ENCODE measurements at places on chromosomes 12 and 14.

DNA sequence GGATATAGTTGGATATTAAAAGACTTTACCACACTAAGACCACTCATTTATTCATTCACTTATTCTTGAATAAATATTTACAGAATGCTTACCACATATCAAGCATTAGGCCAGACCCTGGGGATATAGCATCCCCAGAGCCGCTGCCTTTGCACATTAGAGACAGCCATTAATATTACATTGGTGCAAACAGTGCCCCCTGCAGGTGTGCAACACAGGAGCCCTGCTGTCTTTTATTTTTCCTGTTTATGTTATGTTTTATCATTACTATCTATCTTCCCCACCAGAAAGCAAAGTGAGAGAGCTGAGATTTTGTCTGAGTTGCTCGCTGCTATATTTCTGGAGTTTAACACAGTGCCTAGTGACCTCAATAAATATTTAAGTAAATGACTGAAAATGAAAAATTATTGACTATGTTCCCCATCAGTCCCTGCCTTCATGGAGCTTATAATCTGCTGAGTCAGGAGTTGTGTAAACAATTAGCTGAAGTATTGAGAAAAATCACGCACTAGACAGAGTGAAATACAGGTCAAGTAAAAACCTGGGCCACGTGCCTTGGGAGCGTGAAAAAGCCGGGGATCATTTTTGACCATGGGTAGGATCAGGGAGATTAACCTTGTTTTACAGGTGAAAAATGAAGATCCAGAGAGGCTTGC lies 301.6 kb downstream of the PCNX1 start:
- DNase-seq: no peak

GRCh38 chr12:1603269-1603993 lies 9.1 kb upstream of the FBXL14 start:
- no peak for DNase-seq

DNA sequence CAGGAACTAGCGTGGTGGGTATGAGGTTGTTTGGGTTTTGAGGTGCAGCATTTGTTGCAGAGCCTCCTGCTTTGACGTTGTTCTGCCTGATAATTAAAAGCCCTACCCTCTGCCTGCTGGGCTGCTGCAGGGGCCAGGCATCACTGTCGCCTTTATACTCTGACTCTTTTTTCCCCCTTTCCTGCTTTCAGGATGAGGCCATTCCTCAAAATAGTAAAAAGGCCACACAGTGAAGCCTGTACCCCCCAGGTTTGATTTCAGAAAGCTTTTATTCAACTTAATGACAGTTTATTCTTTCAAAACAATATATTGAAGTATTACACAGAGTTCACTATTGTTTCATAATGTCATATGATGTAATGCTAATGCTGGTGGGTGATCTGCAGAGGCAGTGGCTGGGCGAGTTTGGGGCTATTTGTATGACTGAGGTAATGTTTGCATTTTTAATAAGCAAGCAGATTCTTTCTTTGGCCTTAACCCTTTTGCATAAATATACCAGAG lies 9.1 kb downstream of the BORCS5 start:
- no peak for DNase-seq

DNA sequence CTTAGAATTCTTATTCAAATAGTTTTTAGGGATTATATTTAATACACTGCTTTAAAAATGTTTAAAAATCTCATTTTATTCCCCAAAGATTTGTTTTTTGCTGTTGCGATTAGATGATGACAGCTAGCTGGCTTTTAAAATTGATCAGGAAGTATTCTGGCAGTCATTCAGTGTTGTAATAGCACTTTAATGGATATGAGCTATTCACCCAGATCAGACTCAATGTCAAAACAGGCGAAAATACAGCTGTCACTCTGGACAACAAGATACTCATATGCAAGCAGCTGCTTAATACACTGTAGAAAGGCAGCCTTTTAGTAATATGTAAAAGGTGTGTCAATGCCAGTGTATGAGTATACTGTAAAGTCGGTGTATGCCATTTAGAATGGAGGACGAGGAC lies 91.7 kb downstream of the NPAS3 start:
- DNase-seq: no peak

DNA sequence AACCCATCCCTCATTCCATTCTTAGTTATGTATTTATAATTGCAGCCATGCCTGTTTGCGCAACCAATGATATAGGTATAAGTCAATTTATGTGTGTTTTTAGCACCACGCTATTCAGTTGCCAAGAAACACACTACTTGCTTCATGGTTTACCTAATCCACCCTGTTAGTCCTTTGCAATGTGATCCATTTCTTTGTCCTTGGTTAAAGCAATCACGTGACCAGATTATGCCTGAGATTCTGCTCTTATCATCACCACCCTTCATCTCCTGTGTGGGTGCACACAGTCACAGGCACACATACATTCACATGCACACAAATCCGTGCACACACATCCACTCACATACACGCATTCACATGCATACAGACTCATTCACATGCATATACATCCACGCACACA lies 52.3 kb upstream of the KCNA5 start:
- no peak for DNase-seq

- DNase-seq: no peak
Observed at GRCh38 chr12:121182222-121182893, 27.6 kb upstream of the P2RX4 start.

- DNase-seq: no peak
Observed at GRCh38 chr12:106245767-106246166, 2.1 kb downstream of the CKAP4 start.
